ENCODE measurements at places on chromosomes 4 and X.

DNA sequence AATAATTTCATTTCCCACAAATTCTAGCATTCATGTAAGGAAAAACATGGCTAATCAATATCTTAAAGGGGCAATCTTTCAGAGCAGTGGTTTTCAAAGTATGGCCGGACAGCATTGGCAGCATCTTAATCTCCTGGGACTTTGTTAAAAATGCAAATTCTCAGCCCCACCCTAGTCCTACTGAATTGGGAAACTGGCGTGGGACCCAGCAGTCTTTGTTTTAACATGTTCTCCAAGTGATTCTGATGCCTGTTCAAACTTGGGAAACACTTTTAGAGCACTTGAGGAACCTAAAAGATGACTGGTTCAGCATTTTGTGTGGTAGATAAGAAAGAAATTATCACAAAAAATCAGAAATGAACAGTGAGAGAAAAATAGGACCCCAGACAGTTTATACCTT is 65.7 kb downstream of the ZFX start:
- no peak for DNase-seq

- DNase-seq = no peak
These were observed 111.4 kb upstream of the TTC29 start for GRCh38 chr4:147056940-147057610.

DNA sequence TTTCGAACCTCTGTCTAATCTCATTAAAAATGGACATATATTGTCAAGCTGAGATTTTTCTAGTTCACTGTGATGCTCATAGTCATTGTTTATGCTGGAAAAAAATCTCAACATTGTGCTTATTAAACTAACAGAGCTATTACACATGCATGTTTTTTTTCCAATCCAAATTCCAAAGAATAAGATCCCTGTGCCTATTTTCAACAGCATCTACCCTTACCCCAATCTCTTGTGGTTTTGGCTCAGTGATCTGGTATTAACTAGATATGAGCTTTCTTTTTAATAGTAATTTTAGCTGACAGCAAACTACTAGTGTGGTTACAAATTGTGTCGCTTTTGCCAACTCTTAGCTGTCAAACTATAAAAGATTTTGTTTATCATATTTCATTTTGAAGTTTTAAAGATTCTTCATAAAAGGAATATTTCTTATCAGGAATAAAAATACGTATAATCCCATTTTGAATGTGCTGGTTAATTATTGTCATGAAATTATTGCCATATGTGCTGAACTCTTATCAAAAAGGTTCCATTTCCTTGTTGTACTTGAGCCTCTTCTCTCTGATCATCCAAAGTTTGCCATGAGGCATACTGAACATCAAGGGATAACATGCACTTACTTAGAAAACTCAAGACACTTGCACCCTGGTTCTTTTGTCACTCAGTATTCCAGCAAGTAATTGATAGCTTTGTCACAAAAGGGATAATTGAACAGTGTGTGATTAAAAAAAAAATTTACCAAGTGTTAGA is 241.2 kb downstream of the ARHGAP24 start:
- DNase-seq = no peak

GRCh38 chrX:150414228-150414627 is 51.1 kb downstream of the MAMLD1 start:
- no peak for DNase-seq

GRCh38 chr4:77014256-77014655 is 61.5 kb downstream of the CCNI start:
- no peak for DNase-seq

- DNase-seq = no peak
These were observed 980 bp downstream of the AP1S2 start for GRCh38 chrX:15853586-15854079.

- DNase-seq = no peak
These were observed 6.0 kb upstream of the EFNB1 start for GRCh38 chrX:68822641-68823410.

GRCh38 chr4:15521442-15522039 is 51.9 kb downstream of the CC2D2A start:
- DNase-seq = no peak

- DNase-seq = no peak
These were observed 191.1 kb upstream of the NEIL3 start for GRCh38 chr4:177118596-177118995.

GRCh38 chrX:150897421-150898320 is 797 bp downstream of the CD99L2 start:
- no peak for DNase-seq

DNA sequence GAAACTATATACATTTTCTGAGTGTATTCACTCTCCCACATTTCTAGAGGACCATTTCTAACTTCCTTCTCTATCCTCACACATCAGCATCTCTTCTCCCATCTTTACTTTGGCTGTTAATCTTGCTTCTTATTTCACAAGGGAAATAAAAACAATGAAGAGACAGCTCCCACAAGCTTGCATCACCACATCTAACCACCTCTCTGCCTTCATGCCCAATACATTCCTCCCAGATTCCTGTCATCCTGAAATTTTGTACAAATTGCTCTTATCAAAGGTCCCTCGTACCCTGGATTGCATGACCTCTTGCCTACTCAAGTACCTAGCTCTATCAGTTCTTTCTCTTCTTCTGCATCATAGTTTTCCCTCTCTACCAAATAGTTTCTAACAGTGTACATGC is 215.2 kb downstream of the ANTXR2 start:
- no peak for DNase-seq

DNA sequence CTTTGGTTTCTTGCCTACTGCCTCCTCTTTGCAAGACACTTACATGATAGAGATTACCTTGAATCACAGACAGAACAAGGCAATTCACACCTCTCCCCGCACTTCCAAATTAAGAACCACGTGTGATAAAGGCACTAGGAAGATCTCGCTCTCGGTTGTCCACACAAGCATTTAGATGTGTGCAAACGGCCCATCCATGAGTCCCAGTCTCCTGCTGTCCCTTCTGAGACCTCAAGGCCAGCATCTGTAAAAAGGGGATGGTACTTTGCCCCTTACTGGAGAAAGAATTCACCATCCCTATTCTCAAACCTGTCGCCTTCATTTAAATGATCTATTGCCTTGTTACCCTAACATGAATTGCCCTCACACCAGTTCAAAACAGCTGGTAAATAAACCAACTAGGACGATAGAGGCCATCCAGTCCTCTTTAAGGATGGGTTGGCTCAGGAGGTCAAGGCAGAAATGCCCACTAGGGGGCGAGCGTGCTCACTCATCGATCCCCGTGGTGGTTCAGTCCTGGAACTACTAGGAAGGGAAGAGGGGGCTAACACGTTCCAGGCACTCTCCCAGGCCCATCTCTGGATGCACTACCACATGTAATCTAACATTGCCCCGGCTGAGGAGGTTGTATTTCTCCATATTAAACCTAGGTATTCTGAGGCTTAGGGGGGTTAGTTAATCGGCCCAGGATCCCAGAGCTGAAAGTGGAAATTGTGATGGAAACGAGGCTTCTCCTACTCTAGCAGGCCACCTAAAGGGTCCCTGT is 95.8 kb downstream of the DHX15 start:
- DNase-seq = peak; percentile 94

GRCh38 chr4:95106408-95106928 is 348.7 kb downstream of the BMPR1B start:
- DNase-seq = no peak

- DNase-seq = no peak
These were observed 250.6 kb upstream of the KLF8 start for GRCh38 chrX:55981603-55982002.

DNA sequence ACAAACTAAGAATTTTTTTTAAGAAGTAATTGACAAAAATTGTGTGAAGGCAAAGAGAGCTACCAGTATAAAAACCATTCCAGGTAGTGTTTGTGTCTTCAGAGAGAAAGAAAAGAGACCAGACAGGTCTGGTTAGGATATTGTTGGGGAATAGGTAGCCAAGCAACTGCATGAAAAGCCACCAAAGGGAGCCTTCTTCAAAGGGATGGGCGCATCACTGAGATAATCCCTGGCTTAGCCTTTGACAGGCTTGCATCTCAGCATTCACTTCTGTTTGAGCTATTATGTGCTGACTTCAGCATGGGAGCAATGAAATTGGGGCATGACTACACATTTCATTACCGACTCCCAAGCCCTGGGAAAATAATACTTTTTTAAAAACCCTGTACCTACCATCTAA is 496.6 kb downstream of the IL1RAPL1 start:
- no peak for DNase-seq

DNA sequence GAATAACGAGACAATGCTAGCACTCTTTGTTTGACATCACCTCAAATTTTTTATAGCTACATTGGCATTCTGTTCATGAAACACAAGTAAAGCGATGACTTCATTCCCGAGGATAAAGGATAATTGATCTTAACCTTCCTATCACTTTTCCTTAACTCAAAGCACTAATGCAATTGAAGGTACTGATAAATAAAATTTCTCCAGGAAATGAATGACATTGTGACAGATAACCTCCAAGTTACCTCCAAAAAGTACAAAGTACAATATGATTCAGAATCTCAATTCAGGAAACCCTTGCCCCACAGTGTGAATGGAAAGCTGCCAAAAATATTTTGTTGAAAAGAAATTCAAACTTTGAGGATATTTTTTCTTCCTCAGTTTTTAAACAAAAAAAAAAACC is 1.8 kb downstream of the PRSS12 start:
- no peak for DNase-seq

DNA sequence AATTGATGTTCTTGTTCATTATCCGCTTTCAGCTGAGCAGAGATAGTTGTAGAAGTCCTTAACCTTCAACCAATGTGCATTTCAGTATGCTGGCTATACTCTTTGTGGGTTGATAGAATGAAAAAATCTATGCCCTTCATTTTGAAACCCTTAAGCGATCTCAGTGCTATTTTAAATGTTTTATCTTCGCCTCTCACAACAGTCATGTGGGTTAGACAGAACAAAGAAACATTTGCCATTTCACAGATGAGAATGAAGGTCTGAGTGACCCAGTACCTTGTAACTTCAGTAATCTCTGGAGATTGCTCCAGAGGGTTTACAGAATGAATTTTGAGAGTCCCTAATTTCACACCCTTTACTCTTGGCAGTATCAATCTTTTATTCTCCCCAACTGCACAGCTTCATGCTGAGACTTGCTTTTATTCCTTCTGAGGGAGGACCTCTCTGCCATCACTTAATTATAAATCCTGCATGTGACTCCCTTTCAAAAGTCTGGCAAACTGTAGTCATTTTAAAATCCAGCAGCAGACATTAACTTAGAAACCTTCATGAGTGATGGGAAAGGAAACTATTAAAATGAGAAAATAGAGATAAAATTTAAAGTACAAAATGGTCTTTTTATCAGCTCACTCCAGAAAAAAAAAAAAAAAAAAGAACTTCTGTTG is 921.5 kb downstream of the RAB28 start:
- no peak for DNase-seq

DNA sequence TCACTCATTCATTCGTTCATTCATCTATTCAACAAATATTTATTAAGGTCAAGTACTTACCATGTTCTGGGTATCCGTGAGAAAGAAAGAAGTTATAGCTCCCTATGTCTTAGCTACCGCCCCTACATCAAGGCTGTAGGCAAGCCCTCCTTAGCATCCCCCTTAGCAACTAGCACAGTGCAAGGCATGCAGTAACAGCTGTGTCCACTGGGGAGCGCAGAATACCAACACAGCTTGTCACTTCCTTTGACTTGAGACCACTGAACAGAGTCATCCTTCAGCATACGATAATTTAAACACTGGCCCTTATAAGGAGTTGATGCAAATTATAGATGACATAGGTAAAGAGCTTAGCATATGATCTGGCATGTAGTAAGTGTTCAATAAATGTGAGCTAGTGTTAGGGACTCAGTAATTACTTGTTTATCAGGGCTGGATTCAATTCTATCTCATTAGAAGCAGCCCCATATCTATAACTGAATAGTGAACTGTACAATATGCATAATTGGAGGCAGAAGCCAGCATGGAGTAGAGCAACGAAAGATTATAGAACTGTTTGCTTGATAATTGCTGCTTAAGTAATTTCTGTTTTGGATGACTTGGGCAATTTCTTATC is 8.7 kb downstream of the KIAA1210 start:
- peak; percentile 26 for DNase-seq

- DNase-seq = no peak
These were observed 1213.4 kb downstream of the STIM2 start for GRCh38 chr4:28073860-28074555.

DNA sequence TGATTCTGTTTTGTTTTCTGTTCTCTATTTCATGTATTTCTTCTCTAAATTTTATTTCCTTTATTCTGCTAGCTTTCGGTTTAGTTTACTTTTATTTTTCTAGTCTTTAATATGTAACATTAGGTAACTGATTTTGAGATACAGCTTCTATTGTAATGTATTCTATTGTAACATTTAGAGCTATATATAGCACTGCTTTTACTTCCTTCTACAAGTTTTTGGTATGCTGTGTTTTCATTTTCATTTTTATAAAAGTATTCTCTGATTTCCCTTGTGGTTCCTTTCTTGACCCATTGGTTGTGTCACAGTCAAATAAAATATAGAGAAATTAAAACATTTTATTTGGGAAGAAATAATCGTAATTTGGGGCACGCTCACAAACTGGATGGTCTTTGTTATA is 13.9 kb upstream of the CT47A1 start:
- no peak for DNase-seq

Measured in HuH-7.5 (cell line).